Glomerular endothelial cell (primary cell): ENCODE measurements at places on chromosomes 5 and 9.

DNA sequence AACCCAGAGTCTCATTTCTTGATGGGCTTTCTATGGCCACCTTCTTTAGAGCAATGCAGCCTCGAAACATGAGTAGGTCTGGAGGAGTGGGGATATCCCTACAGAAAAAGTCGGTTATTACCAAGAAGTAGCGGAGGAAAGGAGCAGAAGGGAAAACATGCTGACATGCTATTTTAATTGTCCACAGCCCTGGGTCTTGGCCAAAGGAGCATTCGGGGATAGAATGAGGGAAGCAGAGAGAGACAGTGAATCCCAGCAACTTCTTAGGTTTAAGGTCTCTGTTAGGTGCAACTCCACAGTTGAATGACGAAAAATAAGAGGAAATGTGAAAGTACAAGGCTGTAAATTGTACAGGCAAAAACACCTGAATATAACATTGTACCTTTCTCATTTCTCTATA is 506.7 kb upstream of the CDH18 start:
- DNase-seq = no peak

- DNase-seq = no peak
Observed at GRCh38 chr5:80369521-80369920, 38.3 kb upstream of the ZFYVE16 start.

DNA sequence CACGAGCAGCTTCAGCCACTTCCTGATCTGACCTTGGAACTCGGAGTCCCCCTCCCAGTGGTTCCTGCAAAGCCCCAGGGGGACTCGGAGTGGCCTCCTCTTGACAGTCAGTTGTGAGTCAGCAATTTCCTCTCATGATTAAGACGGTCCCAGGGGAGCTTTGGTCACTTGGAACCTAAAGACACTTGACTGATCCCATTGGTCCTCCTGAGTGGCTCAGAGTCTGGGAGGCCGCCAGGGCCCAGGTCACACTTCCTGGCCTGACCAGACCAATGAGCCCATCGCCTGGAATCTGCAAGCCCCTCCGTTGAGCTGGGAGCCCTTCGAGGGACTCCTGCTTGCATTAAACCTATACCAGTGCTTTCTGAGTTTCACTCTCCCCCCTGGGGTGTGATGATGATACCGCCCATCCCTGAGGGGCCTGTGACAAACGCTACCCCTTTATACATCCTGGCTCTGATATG is 29.1 kb downstream of the TSPAN17 start:
- DNase-seq = no peak

- no peak for DNase-seq
Observed at GRCh38 chr5:169531631-169532030, 51.9 kb upstream of the SPDL1 start.

DNA sequence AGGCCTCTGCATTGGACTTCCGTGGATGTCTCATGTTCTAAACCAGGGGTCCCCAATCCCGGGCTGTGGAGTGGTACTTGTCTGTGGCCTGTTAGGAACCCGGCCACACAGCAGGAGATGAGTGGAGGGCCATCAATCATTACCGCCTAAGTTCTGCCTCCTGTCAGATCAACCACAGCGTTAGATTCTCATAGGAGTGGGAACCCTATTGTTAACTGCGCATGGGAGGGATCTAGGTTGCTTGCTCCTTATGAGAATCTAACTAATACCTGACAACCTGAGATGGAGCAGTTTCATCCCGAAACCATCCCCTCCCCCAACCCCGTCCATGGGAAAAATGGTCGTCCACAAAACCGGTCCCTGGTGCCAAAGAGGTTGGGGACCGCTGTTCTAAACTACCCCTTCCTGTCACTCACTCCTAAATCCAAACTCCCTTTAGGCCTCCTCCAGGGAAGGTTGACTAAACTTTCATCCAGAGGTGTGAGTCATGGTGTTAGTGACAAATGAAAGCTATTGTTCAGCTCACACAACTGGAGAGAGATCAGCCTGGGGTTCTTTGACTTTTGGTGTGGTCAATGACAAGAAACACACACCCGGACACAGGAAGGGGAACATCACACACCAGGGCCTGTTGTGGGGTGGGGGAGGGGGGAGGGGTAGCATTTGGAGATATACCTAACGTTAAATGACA is 9.5 kb downstream of the KCNV2 start:
- no peak for DNase-seq

DNA sequence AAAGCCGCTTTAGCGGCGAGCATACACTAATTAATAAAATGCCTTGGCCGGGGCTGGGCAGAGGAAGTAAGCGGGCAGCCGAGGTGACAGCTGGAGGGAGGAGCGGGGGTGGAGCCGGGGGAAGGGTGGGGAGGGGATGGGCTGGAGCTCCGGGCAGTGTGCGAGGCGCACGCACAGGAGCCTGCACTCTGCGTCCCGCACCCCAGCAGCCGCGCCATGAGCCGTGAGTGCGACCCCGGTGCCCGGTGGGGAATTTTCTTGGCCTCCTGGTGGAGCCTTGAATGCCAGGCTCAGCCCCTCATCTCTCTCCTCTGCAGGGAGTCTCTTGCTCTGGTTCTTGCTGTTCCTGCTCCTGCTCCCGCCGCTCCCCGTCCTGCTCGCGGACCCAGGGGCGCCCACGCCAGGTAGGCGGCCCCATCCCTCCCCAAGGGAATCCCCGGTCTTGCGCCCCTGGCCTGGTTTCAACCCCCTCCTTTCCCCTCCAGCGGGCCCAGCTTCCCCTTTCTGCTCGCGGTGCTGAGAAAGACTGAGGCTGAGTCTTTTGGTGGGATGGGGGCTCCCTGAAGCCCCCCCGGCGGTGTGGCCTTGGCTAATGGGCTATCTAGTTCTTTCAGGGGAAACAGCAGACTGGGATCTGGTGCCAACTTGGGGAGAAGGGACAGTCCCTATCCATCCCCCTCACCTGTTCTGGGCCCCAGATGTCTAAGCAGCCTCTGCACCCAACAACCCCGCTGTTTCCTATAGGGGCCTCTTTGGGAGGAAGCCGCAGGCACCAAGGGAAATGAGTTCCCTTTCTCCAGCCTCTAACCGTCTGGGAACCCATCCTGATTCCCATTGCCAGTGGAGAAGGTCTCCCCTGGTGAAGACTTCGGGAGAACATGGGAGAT is at the start of gene PTGS1:
Gene PTGS1 (plus strand): TSS at position 156 of the 887 bp plus-strand sequence. CDS start 61 bp downstream, at position 217.
- DNase-seq = no peak

DNA sequence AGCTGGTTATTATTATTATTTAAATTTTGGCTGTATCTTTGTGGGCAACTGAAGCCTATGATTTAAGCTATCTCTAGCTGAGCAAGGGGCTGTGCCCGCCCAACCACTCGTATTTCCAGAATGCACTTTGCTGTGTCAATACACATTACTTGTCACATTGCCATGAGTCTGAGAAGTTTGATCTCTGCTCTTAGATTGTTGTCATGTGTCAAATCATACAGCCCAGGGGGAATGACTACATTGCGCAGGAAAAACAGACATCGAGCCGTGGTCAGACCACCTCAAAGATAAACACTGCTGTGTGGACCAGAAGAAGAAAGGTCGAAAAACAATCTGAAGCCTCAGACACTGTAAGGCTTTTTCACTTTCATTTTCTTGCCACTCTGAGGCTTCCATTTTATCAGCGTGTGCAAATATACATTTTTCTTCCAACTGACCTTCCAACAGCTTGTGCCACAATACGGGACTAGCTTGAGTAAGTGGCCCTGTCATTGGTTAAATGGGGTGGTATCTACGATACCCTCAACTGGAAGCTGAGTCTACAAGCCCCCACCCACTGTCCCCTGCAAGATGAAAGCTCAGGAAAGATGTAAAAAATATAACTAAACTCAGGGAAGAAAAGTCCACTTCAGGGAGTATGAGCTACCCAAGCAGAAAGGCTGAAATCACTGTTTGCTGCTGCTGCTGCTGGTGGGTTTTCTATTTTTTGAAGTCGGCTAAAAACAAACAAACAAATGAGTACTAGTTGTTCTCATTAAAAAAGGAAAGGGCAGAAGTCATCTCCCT is 603.0 kb downstream of the BNC2 start:
- DNase-seq = no peak

GRCh38 chr9:14911046-14911445 is 818 bp upstream of the FREM1 start:
- no peak for DNase-seq

DNA sequence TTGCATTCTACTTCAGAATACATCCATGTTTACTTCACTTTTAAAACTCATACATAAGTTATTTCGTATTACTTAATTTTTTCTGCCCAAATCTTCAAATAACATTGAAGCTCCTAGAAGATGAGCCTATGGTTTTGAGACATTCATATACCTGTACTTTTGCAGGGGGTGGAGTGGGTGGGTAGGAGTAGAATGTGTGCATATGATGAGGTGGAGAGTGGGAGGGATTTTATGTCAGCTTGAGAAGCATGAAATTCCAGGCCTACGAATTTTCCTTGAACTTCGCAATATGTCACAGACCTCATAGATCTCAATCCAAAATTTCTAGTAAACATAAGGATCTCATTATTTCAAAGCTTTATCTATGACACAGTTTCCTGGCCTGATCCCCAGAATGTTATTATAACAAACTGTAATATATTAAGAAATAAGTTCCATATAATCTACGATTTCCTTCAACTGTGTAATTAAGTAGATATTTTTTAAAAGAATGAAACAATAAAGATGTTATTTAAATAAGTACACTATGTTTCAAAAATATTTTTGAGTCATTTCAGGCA is 19.7 kb upstream of the MOB3B start:
- DNase-seq = no peak

DNA sequence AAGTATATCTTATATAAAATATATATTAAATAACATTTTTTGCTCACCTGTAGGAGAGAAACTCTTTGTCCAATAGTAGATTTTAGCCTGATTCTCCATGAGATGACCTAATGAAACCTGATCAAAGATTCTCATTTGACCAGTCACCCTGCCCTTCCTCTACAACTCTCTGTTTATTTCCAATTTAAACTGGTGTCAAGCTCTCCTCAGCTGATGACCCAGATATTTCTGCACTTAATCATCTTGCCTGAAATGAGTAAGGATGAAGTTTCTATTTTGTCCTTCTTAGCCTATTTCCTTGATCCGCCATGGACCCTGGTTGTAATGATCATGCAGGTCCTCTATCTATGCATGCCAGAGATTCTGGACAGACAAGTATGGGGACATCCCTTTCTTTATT is 179.3 kb upstream of the FGF10 start:
- DNase-seq = no peak

- no peak for DNase-seq
Observed at GRCh38 chr9:89436963-89437625, 60.8 kb downstream of the SEMA4D start.

DNA sequence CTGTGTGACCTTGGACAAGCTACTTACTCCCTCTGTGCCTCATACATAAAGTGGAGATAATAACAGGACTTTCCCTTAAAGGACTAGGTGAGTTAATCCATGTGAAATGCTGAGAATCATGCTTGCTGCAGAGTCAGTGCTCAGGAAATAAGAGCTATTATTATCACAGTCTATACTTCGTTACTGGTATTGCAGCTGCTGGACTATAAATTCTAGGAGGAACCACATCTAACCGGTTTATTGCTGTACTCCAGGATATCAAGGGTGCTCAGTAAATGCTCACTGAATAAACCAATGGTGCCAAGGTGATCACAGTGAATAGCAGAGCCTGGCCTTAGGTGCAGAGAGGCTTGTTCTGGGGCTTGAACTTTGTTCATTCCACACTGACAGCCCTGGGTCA is 69.3 kb downstream of the HSPA4 start:
- DNase-seq = no peak

- no peak for DNase-seq
Observed at GRCh38 chr9:89021154-89021803, 30.0 kb downstream of the S1PR3 start.

DNA sequence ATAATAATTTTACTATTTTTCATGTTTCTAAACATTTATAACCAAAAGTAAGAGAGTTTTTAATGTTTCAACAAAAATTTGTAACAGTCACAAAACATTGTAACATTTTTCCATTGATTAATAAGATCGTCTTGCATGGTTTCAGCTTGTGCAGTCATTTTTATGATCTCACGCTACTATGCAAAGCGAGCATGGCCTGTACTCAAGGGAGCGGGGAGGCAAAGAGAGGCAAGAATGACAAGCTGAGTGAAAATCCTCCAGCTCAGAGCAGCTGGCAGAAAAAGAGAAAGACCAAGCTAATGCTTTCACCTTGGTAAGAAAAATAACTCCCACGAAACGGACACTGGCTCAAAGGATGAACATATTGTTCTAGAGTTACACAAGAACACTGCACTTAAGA is 90.0 kb upstream of the SV2C start:
- no peak for DNase-seq

GRCh38 chr9:113890704-113891103 is 14.6 kb downstream of the ZNF618 start:
- DNase-seq = no peak

GRCh38 chr5:78008356-78008967 is 232.3 kb upstream of the TBCA start:
- DNase-seq = peak; percentile 18

GRCh38 chr9:99197124-99197630 is 24.6 kb downstream of the ALG2 start:
- DNase-seq = no peak

DNA sequence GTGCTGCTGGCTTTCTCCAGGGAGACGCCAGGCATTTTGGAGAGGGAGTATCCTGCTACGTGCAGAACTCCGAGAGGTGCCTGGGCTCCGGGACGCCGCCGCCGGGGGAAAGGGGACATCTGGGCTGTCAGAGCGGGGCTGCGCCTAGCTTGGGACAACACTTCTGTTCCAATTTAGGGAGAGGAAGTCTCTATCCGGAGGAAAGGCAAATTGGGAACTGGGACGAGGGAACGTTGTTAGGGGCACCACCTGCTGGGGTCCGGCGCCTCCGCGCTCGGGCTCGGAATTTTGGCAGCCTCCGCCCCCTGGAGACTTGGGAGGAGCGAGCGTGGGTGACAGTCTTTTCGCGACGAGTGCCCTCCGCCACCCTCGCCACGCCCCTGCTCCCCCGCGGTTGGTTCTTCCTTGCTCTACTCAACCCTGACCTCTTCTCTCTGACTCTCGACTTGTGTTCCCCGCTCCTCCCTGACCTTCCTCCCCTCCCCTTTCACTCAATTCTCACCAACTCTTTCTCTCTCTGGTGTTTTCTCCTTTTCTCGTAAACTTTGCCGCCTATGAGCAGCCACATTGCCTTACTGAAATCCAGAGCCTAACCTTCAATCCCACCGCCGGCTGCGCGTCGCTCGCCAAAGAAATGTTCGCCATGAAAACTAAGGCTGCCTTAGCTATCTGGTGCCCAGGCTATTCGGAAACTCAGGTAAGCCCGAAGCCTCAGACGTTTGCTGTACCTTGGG is 1.6 kb downstream of the TSLP start:
- no peak for DNase-seq

DNA sequence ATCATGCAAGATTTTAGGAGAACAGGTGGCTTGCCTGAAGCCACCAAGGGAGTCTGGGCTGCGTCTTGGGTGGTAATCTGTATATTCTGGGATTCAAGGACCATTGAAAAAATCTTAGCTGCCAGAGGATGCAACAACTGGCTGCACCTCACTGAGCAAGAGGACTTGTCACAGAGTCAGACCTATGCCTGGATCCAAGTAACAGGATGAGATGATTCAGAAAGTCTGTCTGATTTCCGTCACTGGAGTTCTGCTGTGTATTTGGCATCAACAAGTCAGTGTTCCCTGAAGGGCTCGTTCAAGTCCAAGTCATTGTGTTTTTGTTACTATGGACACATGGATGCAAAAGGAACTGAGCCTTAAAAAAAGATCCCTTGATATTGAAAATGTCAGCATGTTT is 37.8 kb upstream of the CARTPT start:
- DNase-seq = peak; percentile 65

- DNase-seq = no peak
Observed at GRCh38 chr5:111635916-111636570, 121.0 kb downstream of the NREP start.

- no peak for DNase-seq
Observed at GRCh38 chr5:18702821-18703220, 1068.6 kb downstream of the TAF11L14 start.
